Stimulated activated CD4-positive, alpha-beta T cell treated with anti-CD3 and anti-CD28 coated beads, Interleukin-2, amount 100 ng/mL, for 48 hours (primary cell): ENCODE measurements at places on chromosomes 1 and 21.

- DNase-seq: peak; percentile 50
Measured at GRCh38 chr1:201792534-201793305, 36.2 kb upstream of the IPO9 start.

- no peak for DNase-seq
Measured at GRCh38 chr21:19999369-20000272, 998.6 kb upstream of the NCAM2 start.

- no peak for DNase-seq
Measured at GRCh38 chr1:160789702-160790611, 6.0 kb upstream of the LY9 start.

DNA sequence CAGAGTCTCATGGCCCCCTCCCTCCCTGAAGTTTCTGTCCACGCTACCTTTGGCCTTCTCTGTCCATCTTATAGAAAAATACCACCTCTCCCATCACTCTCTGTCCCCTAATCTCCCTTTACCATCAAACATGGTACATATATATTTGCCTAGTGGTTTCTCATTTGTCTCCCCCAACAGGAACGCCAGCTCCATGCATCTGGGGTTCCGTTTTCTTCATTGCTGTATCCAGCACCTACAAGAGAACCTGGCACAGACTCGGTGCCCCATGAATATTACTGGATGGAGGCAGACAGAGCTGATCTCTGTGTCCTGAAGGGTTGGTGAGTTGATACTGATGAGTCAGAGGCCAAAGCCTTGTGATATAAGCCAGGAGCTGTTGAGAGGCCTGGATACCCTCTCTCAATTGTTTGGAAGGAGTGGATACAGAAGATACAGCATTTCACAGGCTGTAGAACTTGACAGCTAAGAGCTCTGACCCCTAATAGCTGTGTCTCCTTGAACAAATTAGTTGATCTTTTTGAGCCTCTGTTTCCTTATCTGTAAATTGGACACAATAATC, 21.9 kb downstream of the HEYL start:
- no peak for DNase-seq

DNA sequence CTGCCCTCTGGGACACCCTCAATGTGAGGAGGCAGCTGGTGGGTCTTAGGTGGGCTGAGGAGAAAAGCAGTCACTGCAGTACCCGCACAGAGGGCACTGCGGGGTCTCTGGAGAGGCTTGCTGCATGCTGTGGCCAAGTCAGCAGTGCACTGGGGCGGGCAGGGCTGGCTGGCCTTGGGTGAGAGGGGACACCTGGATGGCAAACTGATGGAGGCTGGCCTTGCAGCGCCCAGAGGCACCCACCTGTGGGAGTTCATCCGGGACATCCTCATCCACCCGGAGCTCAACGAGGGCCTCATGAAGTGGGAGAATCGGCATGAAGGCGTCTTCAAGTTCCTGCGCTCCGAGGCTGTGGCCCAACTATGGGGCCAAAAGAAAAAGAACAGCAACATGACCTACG, 3.2 kb downstream of the ELF3 start:
- no peak for DNase-seq

DNA sequence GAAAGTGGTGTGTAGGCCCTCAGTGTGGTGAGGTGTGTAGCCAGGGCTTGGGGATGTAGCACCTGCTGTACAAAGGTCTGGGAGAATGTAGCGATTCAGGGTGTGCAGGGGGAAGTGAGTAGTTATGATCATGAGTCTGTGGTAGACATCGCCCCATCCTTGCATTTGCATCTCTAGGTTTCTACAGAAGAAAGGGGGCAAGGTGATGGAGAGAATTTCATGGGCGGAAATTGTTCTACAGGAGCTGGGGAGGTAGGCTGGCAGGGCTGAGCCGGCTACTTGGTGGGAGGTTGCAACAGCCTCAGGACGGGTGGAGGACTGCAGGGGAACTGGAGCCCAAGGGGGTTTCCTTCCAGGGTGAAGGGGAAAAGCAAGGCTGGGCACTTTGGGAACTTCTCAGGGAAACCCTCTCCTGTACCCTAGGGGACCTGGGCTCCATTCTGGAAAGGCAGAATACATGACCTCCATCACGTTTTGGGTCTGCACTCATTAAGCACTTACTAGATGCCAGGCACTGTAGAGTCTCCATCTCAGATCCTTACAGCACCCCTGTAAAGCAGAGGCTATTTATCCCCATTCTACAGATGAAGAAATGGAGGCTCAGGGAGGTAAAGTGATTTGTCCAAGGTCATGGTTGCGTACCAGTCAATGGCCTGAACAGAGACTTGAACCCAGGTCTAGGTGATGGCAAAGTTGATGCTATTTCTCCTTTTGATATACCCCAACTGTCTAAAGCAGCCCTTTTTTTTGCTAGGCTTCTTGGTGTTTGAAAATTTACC, 14.5 kb upstream of the TNFRSF1B start:
- DNase-seq: no peak

- DNase-seq: no peak
Measured at GRCh38 chr21:16455978-16456377, 726.2 kb downstream of the USP25 start.

- DNase-seq: no peak
Measured at GRCh38 chr1:233503366-233503954, 110.4 kb upstream of the KCNK1 start.

DNA sequence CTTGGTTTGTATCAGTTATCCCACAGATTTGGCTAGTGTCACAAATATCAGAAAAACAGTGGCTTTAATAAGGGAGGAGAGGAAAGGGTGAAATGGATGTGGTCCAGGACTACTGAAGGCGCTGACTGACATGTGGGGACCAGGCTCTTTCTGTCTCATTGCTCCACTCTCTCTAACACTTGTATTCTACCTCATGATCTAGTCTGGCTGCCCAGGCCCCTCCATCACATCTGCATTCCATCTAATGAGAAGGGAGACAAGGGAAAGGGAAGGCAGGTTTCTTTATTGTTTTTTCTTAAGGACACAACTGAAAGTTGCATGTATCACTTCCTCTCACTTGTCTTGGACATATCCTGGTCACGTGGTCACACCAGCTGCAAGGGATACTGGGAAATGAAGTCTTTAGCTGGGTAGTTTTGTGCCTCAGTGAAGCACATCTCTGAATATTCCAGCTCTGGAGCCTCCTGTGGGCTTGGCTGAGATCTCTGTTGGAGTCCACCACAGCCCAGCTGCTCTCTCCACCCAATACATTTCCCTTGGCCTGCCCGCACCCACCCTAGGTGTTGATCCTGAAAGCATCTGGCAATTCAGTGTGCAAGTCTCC, 42.0 kb upstream of the PADI2 start:
- no peak for DNase-seq

- no peak for DNase-seq
Measured at GRCh38 chr1:54273092-54273794, 73.3 kb downstream of the MRPL37 start.

DNA sequence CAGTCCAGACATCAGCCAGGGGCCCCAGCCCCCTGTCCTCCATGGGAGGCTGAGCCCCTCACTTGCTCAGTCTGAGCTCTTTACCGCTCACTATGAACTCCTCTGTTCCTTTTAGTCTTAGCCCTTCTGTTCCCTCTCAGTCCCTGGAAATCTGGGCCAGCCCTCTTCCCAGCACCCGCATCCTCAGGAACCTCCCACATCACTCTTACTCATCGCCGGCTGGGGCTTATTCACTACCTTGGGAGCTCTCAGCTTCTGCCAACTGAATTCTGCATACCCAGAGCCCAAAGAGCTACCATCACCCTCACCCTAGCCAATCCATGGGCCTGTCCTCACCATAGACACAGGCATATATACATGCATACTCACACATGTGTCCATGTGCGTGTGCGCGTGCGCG, 11.5 kb downstream of the KNCN start:
- DNase-seq: no peak

- no peak for DNase-seq
Measured at GRCh38 chr1:20511518-20512428, 3.8 kb upstream of the MUL1 start.

DNA sequence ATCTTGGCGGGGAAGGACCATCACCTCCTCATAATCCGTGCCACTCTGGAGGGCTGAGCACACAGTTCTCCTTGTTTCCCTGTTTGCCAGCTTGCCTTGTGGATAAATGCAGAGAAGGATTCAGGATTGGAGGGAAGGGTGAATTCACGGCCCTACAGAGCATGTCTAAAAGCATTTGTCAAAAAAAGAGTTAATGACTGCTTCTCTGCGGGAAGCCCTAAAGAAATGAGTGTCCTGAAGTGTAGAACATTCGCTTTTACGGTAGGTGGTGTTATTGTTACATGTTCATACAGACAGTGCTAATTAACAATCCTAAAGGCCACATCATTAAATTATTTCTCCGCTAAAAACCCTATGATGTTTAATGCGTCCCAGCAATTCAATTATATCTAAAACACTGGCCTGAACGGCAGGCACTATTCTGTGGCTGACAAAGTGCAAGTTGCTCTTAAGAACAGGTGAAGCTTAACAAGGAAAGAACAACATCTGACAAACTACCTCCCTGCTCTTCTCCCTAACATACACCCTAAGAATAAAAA, 112.3 kb upstream of the NFIA start:
- DNase-seq: no peak

- no peak for DNase-seq
Measured at GRCh38 chr1:161313554-161314200, 504 bp upstream of the SDHC start.

- DNase-seq: no peak
Measured at GRCh38 chr21:42556476-42556875, 42.8 kb downstream of the SLC37A1 start.

GRCh38 chr1:10851024-10852013, 54.9 kb upstream of the CASZ1 start:
- no peak for DNase-seq

DNA sequence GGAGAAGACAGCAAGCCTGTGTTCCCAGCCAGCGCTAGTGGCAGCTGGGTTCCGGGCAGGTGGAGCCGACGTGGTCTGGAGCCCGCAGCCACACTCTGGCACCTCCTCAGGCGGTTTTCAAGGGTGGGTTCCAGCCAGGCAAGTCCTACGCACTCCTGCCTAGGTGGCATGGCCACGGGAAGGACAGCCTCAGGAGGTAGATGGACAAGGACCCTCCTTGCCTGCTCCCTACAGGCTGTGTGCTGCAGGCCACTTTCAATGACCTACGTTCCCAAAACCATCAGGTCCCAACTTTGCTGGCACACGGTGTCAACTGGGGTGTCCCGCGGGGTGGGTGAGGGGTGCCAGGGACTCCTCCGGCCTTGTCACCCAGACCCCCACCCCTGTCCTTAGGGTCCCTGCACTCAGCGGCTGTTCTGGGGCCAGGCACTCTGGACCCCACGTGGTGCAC, 6.7 kb upstream of the PTGER3 start:
- no peak for DNase-seq

GRCh38 chr1:152786077-152786476, at the start of gene LCE1E:
TSS of gene LCE1E (plus strand) at chr1:152786257. CDS start at chr1:152787300, 1,043 bp downstream.
- no peak for DNase-seq

DNA sequence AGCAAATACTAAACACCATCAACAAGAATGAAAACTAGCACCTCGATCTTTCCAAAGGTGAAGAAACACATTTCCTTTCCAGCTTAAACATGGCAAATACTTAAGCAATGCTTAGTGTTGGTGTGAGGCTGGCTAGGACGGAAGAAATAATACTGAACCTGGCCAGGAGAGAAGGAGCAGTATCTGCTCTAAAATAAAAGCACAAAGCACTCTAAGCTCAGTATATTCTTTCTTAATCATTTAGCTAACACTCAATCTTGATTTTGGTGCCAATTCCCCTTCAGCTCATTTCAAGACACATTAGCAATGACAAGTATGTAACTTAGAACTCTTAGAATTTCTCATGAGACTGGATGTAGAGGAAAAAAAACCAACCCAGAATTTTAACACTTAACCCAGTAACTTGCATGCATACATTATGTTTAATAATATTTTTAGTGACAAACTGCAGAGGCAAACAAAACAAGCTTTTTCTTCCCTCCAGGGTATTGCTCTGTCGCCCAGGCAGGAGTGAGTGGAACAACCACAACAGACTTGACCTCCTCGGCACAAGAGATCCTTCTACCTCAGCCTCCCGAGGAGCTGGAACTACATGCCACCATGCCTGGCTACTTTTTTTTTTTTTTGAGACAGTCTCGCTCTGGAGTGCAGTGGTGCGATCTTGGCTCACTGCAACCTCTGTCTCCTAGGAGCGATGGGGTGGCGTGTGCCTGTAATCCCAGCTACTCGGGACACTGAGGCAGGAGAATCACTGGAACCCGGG, 54.3 kb downstream of the DEGS1 start:
- DNase-seq: no peak

DNA sequence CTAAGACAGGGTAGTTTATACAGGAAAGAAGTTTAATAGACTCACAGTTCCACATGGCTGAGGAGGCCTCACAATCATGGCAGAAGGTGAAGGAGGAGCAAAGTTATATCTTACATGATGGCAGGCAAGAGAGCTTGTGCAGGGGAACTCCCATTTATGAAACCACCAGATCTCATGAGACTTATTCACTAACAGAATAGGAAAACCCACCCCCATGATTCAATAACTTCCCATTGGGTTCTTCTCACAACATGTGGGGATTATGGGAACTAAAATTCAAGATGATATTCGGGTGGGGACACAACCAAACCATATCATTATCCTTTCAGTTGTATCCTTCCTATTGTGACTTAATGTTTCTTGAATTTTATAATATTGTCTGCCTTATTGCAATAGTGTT, 13.4 kb upstream of the DDAH1 start:
- DNase-seq: no peak

DNA sequence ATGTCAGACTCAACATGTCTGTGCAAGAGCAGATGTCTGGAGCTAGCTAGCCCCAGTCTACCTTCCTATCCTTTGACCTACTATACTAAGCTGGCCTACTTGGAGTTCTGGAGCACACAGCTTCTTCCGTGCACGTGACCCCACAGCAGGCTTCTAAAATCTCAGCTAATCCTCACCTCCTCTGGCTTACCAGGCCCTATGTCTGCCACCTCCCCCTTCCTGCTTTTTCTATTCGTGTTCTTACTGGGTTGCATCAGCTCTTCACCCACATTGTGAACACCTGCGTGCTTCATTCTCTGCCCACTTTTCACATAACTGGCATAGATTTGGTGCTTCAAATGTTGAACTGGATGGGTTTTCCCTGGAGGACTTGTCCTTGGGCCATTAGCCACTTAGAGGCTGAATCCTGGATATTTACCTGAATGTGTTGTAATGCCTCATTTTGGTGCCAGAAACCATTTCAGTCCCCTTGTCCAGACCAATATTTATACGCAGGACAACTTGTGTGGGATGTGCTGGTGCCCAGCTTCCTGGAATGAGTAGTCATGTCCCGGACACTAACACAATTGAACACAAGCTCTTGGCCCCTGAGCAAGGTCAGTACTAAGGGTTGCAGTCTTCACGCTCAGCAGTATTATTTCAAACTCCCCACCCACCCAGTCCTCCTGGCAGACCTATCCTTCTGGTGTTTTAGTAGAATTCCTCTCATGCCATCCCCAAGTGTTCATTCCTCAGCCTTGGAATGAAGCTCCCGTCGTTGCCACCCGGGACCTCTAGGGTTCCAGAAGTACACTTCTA, 24.0 kb downstream of the TENT5C start:
- no peak for DNase-seq

- peak; percentile 42 for DNase-seq
Measured at GRCh38 chr1:117067533-117068370, 7.6 kb downstream of the TTF2 start.

- no peak for DNase-seq
Measured at GRCh38 chr1:64843675-64844074, 98.8 kb downstream of the RAVER2 start.

- no peak for DNase-seq
Measured at GRCh38 chr21:16418642-16419041, 688.9 kb downstream of the USP25 start.
